GM04504 (cell line): ENCODE measurements at places on chromosomes 2 and 18.

DNA sequence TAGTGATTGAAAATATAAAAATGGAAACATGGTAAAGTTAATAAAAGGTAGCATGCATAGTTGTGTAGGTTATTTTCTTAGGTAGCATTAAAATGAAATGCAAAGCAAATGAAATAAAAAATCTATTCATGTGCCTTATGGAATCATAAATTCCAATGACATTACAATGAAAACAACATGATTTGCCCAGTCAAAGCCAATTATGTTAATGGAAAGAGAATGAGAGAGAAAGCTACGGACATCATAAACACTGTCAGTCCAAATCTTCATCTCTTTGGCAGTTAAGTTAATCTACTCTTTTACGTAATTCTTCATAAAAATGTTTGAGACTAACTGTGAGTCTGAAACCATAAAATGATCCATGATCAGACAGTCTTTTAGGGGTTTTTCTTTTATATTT lies 636.7 kb upstream of the SYT4 start:
- no peak for DNase-seq

GRCh38 chr18:10010611-10011015 lies 96.8 kb downstream of the VAPA start:
- DNase-seq: peak; percentile 97

DNA sequence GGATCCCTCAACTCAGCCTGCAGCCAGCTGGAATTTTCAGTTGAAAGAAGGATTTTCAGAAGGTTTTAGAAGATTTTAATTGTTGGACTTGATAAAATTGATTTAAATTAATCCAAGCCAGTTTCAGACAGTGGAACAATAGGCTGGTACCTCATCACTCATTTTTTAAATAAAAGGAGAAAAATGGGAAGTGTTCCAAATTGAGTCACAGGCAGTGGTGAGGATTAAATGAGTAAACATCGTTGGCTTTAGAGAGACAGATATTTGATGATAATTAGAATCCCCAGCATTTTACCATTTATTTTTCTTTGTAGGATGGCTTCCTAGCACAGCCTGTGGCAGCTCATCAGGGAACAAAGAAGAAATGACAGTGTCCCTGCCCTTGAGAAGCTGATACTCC lies 7.4 kb downstream of the CXCR4 start:
- no peak for DNase-seq

DNA sequence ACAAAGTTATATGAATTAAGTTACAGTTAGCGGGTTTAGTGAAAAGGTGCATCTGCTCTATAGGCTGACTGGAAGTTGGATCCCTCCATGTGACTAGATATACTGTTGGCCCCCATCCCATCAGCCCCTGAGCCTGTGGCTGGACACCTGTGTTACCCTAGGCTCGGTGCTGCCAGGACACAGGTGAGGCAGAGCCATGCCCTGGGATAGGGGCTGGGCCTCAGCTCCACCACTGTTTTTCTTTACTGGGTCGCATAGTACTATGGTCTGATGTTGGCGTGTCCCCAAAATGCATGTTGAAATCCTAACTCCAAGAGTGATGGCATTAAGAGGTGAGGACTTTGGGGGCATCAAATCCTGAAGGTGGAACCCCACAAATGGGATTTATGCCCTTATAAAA lies 638.6 kb upstream of the ID2 start:
- DNase-seq: no peak

GRCh38 chr2:189997016-189997415 lies 65.5 kb downstream of the MSTN start:
- no peak for DNase-seq

DNA sequence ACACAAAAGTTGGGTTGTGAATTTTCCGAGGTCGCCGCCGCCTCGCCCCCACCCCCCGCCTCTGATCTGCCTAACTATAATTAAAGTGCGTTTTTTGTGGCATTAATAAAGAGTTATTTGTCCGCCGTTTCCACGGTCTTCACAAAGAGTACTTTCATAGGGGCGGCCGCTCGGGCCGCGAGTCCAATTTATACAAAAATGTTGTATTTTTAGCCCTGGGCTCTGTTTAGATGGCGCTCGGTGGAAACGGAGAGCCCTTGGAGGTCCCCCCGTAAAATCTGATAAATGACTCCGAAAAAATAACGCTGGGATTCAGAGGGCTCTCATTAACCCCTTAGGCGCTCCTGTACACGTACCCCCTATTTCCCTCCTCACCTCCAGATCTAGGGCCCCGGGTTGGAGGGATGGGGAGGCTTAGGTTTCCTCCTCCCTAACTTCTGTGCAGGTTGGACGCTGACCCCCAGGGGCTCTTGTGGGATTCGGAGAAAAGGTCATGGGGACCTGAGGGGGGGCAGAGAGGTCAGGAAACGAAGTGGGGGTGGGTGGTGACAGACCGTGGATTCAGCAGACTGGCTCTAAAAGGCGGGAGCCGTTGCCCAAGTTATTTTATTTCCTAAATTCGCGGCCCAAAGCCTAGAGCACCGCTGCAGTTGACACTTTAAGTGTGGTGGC lies 1.9 kb downstream of the CYP26B1 start:
- no peak for DNase-seq

GRCh38 chr2:68900496-68901198 lies 29.4 kb upstream of the BMP10 start:
- no peak for DNase-seq

- no peak for DNase-seq
These were observed 106.8 kb upstream of the LDAH start for GRCh38 chr2:20929721-20930120.

DNA sequence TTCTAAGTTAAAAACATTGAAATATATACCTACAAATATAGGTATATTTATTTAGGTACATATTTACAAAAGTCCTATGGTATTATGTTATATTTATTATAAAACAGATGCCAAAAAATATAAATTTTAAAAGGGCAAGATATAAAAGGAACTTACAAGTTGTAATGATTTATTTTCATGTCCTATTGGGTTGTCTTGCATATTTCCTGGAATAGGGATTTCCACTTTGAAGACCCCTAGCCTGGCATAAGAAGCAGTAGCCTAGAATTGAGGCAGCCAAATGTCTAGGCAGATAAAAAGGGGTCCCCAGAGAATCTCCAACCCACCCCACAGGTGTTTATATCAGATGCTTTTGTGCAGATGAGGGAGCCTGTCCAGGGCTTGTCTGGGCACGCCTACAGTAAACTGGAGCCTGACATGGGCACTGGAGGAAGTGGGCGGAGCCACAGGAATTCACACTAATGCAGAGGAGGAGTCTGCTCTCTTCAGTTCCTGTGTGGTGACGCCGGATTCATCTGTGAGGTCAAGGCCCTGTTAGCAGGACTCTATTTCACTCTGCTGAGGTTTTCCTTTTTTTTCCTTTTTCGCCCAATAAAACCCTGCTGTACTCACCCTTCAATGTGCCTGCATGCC lies 1088.9 kb upstream of the PIK3C3 start:
- no peak for DNase-seq

GRCh38 chr2:131521961-131522781 lies 5.5 kb upstream of the CCDC74A start:
- DNase-seq: no peak

DNA sequence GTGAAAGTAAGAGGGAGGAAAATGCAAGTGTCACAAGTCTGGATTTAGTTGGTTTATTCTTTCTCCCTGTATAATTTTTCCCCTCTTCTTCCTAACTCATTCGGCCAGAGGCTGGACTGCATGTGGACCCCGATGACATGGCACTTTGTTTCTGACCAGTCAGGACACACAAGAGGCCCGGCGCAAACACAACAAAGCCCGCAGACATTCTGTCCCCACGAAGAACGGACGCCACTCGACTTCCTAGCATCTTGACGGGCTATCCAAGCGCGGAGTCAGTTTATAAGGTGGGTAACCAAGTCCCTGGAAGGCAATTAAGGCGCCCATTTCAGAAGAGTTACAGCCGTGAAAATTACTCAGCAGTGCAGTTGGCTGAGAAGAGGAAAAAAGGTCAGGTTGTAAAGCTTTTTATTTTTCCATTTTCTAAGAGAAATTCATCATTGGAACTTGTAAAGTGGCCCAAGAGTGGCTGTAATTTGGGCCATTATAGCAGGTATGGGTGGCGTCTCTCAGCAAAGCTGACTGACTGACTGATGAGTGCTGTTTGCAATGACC lies at the start of gene TPO:
Gene TPO (plus strand): TSS at position 308 of the 555 bp plus-strand sequence. CDS start 946 bp downstream, outside the sequence.
- DNase-seq: no peak

DNA sequence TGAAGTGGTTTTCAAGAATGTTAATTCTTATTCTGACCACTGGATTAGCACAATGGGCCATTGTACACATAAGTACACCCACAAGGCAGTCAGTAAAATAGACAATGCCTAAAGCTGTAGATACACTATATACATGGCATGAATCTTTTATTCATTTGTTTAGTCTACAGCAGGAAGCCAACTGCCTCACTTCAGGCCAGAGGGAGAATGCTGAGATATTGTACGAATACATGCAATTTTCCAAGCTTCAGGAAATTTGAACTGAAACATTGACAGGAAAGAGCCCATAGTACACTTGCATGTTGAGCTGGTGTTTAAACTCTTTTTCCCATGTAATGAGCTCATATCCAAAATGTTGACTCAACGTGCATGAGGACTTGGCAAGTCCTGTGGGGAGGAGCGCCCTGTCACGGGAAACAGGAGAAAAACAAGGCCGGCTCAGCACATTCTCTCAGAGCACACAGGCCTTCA lies 111.6 kb upstream of the CYP1B1 start:
- peak; percentile 84 for DNase-seq

- DNase-seq: no peak
These were observed 1.9 kb upstream of the SCYGR1 start for GRCh38 chr2:227389661-227390060.

GRCh38 chr18:33201509-33201926 lies 239.0 kb downstream of the CCDC178 start:
- DNase-seq: no peak

DNA sequence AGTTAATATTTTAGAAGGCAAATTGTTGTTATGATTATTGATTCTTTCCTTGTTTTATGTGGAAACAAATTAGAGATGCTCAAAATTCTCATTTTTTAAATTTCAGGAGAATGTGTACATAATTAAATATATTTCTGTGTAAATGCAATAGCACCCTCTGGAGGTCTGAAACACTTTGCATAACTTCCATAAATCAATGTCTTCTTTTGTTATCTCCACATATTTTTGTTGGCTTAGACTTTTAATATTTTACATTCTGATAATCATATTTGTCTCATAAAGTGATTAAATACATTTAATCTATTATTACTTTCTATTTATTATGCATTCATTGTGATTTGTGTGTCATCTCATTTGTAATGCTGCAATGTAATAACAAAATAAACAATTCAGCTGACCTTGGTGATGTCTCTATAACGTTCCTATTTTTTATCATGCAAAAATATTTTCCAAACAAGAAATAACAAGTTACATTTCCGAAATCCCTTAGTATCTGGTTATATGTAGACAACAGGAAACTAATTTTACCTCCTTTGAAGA lies 201.8 kb upstream of the GALNT5 start:
- DNase-seq: no peak
